SW 1271 (cell line): ENCODE measurements at places on chromosomes 7 and 10.

GRCh38 chr7:35646289-35647023, 48.5 kb downstream of the HERPUD2 start:
- DNase-seq = no peak

GRCh38 chr7:159115601-159116501, 28.8 kb downstream of the VIPR2 start:
- no peak for DNase-seq

- DNase-seq = no peak
Measured at GRCh38 chr10:81116990-81117389, 579.3 kb downstream of the SH2D4B start.

DNA sequence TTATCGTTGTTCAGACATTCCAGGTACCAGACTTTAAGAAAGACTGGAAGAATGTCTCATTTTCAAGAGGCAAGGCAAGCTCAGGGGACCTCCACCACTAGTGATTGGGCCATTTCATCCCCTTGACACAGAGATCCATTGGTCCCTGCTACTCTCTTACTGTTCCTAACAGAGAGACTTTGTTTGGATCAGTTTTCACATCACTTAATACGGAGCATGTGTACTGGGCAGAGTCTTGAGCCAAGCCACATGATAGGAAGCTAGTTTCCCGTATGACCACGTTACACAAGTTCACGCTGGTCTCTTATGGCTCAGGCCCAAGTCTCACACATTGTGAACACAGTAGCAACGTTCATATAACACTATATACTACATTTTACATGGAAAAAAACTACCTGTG, 269.9 kb downstream of the BAMBI start:
- no peak for DNase-seq

DNA sequence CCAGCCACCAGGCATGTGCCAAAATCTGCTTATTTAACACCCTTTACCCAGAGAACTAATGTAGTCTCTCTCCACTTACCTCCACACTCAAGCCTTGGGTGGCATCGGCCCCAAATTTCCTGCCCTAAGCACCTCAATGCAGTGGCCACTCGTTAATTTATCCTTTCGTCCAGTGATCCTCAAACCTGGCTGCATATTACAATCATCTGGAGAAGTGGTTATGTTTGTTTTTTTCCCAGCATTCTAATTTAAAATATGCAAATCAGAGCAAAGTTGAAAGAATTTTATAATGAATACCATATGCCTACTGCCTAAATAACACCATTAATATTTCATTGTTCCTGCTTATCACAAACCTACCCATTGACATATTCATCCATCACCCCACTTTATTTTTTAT, 25.7 kb downstream of the CREB3L2 start:
- DNase-seq = no peak

DNA sequence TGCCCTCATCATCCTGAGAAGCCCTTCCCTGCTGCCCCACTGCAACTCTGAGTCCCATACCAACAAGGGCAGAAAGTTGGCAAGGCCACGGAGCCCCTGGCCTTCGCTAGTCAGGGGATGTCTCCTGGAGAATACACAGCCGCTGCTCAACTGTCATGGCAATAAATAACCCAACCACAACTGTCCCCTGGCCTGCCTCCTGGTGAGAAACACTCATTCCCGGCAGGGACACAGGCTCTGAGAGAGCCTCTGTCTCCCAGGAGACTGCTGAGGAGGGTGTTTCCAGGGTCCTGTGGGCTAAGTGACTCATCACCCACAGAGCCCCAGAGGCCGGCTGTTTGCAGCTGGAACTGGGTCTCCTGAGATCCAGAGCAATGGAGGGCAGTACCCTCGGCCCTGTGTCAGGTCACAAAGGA, 354.1 kb downstream of the TNS3 start:
- peak; percentile 35 for DNase-seq
